GM18507 (cell line): ENCODE measurements at places on chromosomes 16 and 17.

DNA sequence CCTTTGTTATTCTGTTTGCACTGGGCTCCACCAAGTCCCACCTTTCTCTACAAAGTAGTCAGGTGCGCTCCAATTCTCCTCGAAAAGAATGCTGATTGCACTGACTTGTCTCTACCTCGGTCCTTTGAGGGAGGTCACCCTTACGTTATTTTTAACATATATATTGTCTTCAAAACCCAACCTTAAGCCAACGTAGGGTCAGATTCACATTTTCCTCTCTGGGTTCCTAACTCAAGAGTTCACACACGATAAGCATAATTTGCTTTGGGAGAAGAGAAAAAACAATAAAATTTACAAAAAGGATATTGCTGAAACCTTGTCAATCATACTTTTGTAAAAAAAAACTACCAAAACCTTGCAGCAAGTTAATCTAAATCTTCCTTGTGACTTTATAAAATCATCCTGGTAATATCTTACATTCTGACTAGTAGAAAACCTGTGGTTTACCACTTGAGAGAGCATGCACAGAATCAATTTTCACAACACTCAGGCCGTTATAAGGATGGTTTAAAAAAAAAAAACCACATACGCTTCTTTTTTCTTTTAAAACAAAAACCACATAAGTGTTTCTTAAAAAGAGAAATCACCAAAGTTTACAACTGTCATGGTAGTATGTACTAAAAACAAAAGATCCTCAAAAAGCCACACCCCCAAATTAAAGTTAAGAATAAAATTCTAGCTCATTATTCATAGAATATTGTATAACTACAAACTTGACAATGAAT, 72.2 kb upstream of the TRAP1 start:
- peak; percentile 63 for DNase-seq

GRCh38 chr16:65044873-65045272, 77.0 kb downstream of the CDH11 start:
- DNase-seq, result no peak

DNA sequence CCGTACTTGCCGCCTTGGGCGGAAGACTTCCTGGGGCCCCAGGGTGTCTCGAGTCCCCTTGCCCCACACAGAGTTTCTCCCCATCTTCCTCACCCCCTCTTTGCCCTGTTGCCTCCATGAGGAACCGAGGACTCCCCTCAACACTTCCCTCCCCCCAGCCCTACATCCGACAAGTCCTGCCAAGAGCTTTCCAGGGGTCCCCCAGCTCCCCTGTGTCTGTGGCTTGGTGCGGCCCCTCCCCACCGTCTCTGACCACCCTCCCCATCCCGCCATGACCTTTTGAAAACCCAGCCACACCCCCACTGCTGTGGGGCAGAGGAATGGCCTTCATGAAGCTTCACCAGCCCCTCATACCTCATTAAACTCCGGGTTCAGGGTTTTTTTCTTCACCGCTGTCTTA, 11.4 kb downstream of the SCGB1C2 start:
- DNase-seq, result no peak

GRCh38 chr17:4017377-4017776, 53.1 kb upstream of the ATP2A3 start:
- DNase-seq, result no peak

GRCh38 chr17:59498530-59499307, 66.7 kb upstream of the DHX40 start:
- no peak for DNase-seq

- DNase-seq, result no peak
Measured at GRCh38 chr16:11976850-11977375, 379 bp downstream of the SNX29 start.

GRCh38 chr17:35095741-35096140, 23.9 kb downstream of the RAD51D start:
- no peak for DNase-seq

DNA sequence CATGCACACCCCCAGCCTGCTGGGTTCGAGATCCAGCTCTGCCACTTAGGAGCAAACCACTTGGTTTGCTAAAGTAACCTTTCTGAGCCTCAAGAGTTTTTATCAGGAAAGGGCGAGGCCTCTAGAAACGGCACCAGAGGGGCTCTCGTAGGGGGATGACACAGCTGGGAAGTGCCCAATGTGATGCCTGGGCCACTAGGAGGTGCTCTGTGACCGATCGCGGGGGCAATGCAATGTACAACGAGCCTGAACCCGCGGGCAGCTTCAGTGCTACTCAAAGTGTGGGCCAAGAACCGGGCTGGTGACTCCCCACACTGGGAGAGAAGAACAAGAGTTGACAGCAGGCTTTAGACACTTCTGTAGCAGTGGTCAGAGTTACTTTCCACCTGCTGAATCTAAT, 9.4 kb downstream of the C16orf89 start:
- peak; percentile 40 for DNase-seq

DNA sequence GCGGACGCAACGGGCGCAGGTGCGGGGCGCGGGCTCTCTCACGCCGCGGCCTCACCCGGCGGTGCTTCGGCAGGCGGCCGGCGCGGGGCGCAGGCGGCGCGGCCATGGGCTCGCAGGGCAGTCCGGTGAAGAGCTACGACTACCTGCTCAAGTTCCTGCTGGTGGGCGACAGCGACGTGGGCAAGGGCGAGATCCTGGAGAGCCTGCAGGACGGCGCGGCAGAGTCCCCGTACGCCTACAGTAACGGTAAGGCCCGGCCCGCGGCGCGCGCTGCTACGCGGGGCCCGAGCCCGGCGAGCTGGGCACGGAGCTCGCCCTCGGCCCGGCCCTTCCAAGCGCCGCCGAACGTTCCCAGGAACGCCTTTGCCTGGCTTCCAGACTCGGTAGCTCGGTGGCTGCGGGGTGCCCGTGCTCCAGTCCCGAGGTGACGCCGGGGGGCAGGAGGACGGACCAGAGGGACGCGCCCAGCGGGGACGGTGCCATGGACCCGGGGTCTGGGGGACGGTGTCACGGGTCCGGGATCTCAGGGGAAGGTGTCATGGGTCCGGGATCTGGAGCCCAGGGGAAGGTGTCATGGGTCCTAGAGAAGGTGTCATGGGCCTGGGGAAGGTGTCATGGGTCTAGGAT, 435 bp downstream of the RAB40C start:
- no peak for DNase-seq

DNA sequence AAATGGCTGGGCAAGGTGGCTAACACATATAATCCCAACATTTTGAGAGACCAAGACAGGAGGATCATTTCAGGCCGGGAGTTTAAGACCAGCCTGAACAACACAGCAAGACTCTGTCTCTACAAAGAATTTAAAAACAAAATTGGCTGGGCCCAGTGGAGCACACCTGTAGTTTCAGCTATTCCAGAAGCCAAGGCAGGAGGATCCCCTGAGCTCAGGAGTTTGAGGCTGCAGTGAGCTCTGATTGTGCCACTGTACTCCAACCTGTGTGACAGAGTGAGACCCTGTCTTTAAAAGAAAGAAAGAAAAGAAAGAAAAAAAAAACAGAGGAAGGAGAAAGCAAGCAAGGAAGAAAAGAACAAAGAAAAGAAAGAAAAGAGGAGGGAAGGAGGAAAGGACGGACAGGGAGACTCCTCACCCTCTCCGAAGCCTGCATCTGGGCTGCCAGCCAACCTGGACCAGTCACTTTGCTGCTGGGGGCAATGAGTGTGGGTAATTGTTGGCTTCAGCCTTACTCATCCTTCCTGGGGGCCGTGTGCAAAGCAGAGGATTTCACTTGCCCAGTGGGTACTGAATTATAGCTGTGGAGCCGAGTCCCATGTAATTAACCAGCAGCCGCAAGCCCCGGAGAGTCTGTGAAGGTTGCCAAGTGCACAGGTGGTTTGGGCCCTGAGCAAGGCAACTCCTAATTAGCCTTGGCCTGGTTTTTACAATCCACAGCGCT, 6.7 kb upstream of the MT4 start:
- DNase-seq, result no peak

- no peak for DNase-seq
Measured at GRCh38 chr16:66946541-66946940, 11.2 kb downstream of the CES2 start.

DNA sequence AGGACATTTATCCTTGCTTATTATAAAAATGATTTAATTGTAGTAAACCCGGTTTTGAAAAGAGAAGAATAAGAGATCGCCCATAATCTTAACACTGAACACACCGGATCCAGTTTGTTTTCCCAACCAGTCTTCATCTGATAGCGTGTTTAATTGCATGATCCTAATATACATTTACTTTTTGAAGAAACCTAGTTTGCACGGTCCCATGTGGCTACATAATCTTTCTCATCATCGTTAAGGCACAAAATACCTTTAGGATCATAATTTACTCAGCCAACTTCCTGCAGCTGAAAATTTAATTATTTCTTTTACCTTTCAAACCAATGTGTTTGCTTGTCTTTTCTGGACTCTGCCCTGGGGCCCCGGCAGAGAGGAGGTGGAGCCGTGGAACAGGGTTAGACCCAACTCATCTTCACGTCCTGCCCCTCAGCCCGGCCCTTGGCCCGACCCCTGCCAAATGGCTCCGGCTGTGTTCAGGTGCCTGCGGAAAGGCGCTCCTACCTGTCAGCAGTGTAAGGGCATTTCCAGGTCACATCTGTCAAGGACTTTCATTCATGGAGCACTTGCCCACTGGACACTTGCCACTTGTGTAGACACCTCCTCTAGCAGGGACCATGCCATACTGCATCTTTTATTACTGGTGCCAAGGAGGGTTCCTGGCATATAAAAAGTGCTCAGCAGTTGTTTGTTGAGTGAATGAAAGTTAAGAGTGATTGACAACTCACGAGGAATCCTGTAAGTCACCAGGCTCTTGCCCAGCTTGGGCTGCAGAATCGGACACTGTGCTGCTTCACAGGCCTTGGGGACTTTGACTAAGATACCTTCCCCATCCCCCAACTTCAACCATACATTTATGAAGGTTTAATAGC, 28.6 kb downstream of the SMARCE1 start:
- DNase-seq, result no peak

GRCh38 chr17:78736526-78737079, 45.5 kb downstream of the CYTH1 start:
- no peak for DNase-seq

GRCh38 chr17:74962622-74963394, 9.8 kb downstream of the HID1 start:
- DNase-seq, result no peak

DNA sequence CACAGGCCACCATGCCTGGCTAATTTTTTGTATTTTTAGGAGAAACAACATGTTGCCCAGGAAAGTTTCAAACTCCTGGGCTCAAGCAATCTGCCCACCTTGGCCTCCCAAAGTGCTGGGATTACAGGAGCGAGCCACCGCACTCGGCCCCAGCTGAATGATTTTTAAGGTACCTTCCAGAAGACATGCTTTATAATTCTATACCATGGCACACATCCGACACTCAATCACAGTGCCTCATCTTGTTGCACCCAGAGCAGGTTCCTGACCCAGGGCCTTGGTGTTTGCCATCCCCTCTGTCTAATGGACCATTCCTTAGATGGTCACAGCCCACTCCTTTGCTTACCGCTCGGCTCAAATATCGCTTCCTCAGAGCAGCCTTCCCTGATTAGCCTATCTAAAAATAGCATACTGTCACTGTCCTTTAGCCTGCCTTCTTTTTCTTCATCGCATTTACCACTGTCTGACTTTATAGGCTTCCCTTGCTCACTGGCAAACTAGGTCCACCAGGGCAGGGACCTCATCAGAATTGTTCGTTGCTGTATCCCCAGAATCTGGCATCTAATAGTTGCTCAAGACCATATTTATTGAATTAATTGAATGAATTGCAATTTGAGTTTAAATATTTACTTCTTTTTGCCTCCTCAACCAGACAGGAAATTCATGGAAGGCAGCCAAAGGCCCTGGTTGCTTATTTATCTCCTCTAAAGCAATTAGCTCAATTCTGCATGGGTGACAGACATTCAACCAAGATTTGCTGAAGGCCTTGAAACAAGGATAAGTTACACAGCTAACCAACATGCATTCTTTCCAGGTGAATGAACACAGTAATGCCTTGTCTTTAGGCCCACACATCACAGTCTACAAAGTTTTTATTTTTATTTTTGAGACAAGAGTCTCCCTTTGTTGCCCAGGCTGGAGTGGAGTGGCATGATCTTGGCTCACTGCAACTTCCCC, 6.3 kb upstream of the TENT4B start:
- no peak for DNase-seq

- no peak for DNase-seq
Measured at GRCh38 chr17:77359236-77359635, 218.5 kb downstream of the SEC14L1 start.

GRCh38 chr17:54194268-54194667, 371.5 kb downstream of the KIF2B start:
- no peak for DNase-seq

- no peak for DNase-seq
Measured at GRCh38 chr16:10619271-10619849, 39.0 kb upstream of the EMP2 start.

DNA sequence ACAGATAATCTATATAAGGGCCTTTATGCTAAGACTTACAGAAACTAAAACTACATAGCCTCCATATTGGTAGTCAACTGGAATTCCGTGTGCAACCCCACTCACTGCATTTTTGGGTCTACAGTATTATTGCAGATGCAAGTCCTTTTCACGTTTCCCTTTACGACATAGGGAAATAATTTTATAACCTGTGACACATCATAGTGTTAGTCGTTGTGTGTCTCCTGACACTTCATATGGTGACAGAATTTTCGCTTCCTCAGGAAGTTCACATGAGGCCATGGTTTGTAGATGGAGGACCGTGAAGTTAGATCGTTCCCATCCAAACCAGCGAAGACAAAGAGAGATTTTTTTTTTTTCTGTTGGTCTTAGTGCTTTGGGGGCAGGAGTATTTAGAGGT, 15.7 kb upstream of the MRC2 start:
- DNase-seq, result no peak

GRCh38 chr16:2468233-2468724, 2.8 kb upstream of the NTN3 start:
- no peak for DNase-seq

DNA sequence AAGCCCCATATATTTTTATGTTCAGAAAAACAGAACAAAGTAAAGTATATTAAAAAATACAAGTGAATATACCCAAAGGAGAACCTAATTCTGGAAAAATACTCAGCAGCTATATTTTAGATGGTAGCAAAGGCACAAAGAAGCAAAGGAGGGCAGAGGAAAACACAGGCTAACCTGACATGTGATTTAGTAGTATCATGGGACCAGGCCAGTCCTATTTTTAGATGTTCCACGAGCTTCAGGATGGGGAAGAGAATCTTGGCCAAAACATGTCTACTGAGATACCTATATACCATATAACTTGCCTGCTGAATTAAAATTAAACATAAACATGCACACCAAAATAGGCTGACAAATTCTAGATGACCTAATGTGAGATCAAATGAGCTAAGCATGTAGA, 32.9 kb downstream of the SMYD4 start:
- no peak for DNase-seq

GRCh38 chr17:31112001-31112661, 17.4 kb downstream of the NF1 start:
- no peak for DNase-seq

GRCh38 chr17:38628441-38628840, 22.7 kb upstream of the SRCIN1 start:
- no peak for DNase-seq

DNA sequence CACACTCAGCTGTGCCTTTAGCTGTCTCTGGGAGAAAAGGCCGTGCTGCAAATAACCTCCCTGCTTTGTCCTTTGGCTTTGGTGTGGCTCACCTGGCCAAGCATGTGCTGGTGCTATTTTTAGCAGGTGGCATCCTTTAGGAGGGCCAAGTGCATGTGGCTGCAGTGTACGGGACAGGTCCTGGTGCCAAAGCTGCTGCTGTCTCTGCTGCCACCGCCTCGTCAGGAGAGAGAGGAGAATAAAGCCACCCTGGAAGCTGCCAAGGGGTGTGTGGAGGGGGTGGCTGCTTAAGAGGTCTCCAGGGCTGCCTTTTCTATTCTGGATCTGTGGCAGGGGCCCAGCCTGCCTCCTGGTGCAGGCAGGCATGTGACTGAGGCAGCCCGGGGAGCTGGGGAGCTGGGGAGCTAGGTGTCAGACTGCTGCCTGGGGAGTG, 6.2 kb downstream of the AKAP1 start:
- no peak for DNase-seq
